ENCODE measurements at places on chromosomes 11 and 22.

DNA sequence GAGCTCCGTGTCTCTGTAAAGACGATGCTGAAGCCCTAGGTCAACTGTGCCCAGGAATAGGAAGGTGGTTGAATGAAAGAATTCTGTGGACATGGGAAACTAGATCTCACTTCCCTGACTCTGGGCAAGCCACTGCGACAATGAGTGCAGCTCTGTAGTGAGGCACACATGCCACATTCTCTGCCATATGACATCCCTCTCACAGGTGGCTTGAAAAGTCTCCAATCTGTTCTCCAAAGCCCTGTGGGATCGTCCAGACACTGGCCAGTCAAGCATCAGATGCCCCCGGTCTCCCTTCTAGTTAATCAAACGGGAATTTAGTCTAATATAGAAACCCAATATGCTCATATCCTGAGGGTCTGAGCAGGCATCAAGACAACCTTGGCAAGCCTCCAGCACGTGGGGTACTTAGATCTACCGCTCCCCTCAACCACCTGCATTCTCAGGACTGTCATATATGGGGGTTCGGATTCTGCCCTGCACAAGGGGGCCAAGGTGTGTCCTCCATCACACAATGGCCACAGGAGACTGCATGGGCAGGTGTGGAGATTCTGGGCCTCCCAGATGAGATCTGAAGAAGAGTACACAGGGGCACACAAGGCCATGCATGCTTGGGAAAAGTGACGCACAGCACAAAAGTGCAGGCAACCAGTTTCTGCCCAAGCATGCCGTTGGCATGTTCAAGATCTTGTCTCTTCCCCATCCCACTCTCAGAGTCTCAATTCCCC lies 11.9 kb downstream of the DKK3 start:
- no peak for DNase-seq

- DNase-seq: no peak
These were observed 94.3 kb downstream of the FEZ1 start for GRCh38 chr11:125401746-125402145.

DNA sequence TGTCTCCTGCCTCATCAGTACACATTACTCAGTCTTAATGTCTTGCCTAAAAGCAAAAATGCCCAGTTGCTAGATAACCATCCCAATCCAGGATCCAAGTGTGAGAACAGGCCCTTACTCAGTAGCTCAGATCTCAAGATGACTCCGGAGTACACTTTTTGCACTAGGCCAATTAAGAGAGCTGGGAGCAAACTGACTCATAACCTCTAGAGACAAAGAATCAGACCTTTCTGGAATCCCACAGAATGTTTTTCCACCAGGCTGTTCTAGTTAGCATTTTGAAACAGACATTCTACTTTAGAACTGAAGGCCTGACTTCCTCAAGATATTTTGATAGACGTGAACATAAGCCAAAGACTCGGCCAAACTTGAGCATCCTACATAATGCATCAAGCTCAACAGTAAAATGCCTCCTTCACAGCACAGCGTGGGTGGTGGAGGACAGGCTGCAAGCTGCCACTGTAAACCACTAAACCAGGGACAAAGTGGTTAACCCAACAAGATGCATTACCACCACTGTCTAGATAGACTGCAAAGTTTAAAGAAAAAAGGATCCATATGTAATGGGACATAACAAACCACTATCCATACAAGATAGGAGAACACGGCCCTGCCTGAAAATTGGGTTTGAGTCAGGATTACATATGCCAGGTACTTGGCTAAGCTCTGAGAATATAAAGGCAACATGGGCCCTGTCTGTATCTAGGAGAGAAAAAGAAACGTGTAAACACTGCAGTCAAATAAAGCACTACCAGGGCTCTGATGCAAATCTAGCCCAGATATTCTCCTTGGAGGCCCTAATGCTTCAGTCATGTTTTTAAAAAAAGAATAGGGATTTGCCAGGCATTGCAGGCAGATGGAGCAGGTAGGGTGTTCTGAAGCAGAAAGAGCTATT lies 48.3 kb downstream of the MYH9 start:
- no peak for DNase-seq

- no peak for DNase-seq
These were observed 13.0 kb upstream of the CDC42EP2 start for GRCh38 chr11:65301491-65302329.

GRCh38 chr22:22942511-22943329 lies 55.1 kb downstream of the IGLL5 start:
- peak; percentile 77 for DNase-seq

- no peak for DNase-seq
These were observed 19.5 kb downstream of the TSKU start for GRCh38 chr11:76802621-76803020.

DNA sequence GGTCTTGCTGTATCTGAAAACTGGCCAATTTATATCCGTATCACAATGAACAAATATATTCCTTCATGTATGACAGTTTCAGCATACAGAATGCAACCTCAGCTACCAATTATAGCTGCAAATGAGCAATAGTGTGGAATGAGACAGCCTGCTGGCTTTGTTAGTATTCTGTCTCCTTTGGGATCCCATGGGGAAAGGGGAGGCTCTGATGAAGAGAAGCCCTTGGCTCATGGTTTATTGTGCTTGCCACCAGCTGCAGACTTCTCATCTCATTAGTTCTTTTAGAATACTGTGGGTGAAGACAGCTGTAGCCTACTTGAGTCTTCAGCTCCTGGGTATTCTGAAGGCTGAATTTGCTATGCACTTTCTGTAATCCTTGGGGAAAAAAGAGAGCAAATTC lies 42.4 kb downstream of the PITPNB start:
- no peak for DNase-seq

DNA sequence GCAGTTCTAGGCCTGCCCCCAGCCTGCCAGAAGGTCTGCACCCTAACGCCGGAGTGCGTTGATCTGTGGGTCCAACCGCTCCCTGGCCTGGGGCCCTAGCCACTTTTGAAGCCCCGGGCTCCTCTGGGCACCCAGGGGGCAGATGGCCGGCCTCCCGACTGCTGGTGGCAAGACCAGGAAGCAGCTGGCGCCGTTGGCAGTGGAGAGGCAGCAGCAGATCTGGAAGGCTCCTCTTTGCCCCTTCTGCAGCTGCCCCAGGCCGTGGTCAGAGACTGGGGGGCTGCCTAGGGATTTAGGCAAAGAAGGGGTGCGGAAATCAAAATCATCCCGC lies 445 bp upstream of the VWCE start:
- DNase-seq: no peak

- DNase-seq: peak; percentile 64
These were observed 19.3 kb downstream of the POLR3H start for GRCh38 chr22:41524809-41525449.

- DNase-seq: no peak
These were observed 51.3 kb downstream of the KIRREL3 start for GRCh38 chr11:126949066-126949891.

- DNase-seq: no peak
These were observed 470 bp downstream of the NUMA1 start for GRCh38 chr11:72079819-72080325.

DNA sequence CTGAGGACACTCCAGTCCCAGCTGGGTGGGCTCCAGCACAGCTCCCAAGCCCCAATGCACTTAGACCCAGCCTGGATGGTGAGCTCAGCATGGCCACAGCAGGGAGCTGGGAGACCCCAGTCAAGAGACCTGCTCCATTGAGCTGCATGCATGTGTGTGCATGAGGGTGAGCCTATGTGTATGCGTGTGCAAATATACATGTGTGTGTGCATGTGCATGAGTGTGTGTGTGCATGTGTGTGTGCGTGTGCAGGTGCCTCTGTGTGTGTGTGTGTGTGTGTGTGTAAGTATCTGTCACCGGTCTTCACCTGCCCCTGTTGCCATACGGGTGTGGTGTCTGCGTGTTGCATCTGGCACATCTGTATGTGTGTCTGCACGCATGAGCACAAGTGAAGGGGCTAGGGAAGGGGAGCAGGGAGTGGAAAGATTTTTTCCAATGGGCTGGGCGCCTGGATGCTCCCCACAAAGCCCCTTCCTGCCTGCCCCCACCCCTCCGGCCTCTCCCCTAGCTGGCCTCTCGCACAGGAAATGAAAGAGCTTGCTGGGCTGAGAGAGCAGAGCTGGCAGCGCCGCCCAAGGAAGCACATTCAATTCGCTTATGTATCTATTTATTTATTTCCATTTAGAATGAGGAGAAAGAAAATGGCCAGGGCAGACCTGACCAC lies 4.1 kb downstream of the TSPAN32 start:
- DNase-seq: no peak

DNA sequence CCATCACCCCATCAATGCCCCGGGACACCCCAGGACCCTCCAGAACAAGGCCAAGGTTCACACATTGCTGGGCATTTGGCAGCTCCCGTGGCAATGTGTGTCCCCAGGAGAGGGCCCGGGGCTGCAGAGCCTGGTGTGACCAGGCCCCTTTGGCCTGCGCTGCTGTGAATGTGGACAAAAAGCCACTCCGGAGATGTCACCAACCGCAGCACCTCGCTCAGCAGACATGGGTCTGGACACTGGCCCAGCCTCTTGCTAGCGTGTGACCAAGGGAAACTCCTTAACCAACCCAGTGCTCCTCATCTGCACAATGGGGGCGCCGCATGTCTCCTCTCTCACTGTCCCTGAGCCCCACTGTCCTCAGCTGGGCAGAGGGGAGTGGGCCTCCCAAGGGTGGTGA lies 8.0 kb upstream of the CHADL start:
- DNase-seq: no peak

GRCh38 chr11:128294671-128295050 lies 292.7 kb downstream of the ETS1 start:
- DNase-seq: no peak

GRCh38 chr11:31816468-31817053 lies 5.4 kb upstream of the PAX6 start:
- DNase-seq: no peak

DNA sequence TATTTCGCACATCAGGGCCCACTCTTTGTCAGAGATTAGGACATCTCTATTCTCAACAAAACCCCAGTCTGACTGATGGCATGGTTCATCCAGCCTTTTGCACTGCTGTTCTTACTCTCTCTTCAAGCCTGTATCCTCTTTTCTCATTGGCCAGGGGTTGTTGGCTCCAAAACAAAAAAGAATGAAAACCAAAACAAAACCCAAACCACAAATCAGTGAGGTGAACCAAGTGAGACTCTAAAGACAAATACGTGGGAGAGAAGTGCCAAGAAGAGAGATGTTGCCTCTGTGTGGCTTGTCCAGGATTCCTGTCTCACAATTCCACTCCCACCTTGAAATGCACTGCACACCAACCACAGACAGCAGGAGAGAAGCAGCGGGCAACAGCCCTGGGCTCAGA lies 278.9 kb upstream of the NARS2 start:
- DNase-seq: no peak

GRCh38 chr22:35258191-35258988 lies 1.1 kb downstream of the HMGXB4 start:
- no peak for DNase-seq

GRCh38 chr11:20934516-20934915 lies 265.1 kb downstream of the NELL1 start:
- no peak for DNase-seq

DNA sequence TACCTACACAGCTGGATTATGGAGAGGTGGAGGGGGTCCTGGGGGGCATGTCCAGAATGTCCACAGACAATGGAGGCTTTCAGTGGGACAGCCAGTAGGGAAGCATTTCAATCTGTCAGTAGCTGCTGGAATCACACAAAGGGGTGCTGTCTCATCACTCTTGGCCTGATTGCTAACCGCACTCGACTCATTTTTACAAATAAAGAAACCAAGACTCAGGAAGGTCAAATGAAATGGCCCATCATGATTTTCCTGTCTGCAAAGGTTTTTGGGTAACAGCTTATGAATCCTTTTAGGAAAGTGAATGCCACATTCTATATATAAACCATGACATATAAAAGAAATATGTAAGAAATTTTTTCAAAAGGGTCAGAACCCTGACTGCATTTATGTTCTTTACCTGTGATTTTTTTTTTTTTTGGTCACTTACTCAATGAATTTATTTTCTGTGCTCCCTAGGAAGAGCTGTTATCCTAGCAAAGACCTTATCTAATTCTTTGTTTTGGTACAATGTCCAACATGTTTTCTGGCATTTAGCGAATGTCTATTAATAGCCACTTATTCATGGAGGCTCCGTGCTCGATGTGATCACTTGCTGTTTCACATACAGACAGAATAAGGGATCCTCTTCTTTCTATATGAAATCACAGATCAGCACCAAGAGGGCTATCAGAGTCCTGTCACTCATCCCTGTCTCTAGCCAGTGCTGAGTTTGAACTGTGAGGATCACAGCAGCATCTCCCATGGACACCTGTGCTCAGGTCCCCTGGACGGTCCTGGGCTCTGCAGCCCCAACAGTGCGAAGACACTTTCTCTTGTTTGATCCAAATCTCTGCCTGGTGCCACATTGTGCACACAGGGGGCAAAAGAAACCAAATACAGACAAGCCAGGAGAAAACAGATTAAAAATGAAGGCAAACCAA lies 979.7 kb downstream of the NTM start:
- DNase-seq: no peak

- peak; percentile 63 for DNase-seq
These were observed 10.6 kb downstream of the RPL3 start for GRCh38 chr22:39308614-39309363.

DNA sequence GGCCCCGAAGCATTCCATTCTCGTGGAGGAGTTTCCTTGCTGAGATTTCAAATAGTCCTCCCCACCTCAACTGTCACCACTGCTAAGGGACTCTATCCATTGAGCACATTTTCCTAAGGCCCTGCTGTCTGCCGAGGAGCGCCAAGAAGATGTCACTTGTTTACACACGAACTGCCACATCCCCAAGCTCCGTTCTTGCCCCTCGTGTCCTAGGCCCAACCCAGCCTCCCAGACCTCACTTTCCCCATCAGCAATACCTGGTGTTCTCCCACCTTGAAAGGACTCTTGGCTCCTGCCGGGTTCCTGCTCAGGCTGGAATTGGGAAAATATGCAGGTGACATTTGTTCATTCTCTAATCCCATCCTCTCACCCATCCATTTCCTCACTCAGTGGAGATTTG lies 4.0 kb upstream of the MYO7A start:
- no peak for DNase-seq

- no peak for DNase-seq
These were observed 131.7 kb downstream of the KIF18A start for GRCh38 chr11:27976262-27976661.

DNA sequence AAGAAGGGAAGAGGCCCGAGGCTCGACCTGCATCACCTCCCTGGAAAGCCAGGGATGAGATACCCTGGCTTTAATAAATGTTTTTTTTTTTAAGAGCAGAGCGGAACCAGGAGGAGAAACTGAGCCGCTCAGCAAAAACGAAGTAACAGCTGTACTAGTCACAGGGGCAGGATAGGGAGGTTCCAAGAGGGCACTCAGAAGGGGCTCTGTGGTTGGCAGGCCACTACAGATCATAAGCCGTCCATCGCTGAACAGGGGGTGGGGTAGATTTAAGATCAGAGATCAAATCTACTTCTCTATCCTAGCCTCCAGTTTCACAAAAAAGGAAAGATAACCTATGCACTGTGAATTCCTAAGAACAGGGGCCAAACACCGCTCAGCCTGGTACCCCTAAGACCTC lies 625 bp downstream of the EIF3D start:
- no peak for DNase-seq

- DNase-seq: no peak
These were observed 167.8 kb upstream of the NCAM1 start for GRCh38 chr11:112793416-112793815.

All from CD4-positive, alpha-beta T cell treated with Interferon gamma for 1 hour (primary cell).